Cardiac muscle cell (in vitro differentiated cells and primary cell): ENCODE measurements at places on chromosomes 5 and 9. TPM values are rescaled to one million over a fixed set of nuclear protein-coding genes. Genes with fewer than 3 reads are reported as not detected.
A peak's percentile ranks its signal among the peaks of the same experiment; 100 is the strongest.

GRCh38 chr5:64784451-64785025 is 15.8 kb downstream of the CWC27 start:
- H3K36me3 ChIP-seq: peaks cover 13% of the 10 kb centered on the region
- H3K4me3 ChIP-seq: no peak overlapping the region
- H3K4me1 ChIP-seq: no peaks in the 10 kb centered on the region
- H3K27ac ChIP-seq: no peak overlapping the region
- peak; percentile 87 for DNase-seq
- no peaks in the 10 kb centered on the region for H3K27me3 ChIP-seq

- H3K36me3 ChIP-seq: peaks cover 23% of the 10 kb centered on the region
- no peak overlapping the region for H3K27ac ChIP-seq
These were observed 72.6 kb downstream of the PTCH1 start for GRCh38 chr9:95444160-95444559.

GRCh38 chr5:133953568-133954145 is 14.8 kb downstream of the C5orf15 start:
- no peaks in the 10 kb centered on the region for H3K27me3 ChIP-seq
- peaks cover 13% of the 10 kb centered on the region for H3K4me1 ChIP-seq
- peak overlapping the region; percentile 51 for H3K27ac ChIP-seq
- no peak for DNase-seq
- no peak overlapping the region for H3K4me3 ChIP-seq

DNA sequence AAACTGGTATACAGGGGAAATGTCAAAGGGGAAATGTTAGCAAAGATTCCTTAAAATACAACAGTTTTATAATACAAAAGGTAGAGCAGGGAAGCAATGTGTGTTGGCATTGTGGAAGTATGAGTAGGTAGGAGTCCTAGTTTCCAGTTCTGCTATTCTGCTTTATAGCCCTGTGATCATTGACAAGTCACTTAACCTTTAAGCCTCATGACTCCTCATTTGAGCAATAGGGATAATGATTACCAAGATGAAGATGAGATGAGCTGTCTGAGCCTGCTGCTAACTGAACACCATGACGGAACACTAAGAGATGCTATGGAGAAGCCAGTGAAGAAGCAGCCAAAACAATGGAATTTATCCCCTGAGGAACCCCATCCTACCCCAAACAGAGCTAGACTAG is 251.7 kb downstream of the PAPPA start:
- H3K4me3 ChIP-seq: no peak overlapping the region
- H3K27me3 ChIP-seq: no peaks in the 10 kb centered on the region
- no peaks in the 10 kb centered on the region for H3K36me3 ChIP-seq
- peaks cover 8% of the 10 kb centered on the region for H3K4me1 ChIP-seq

The RMI1 gene
- total RNA-seq: 1.8 and 3.6 TPM in 2 replicates
